Activated CD8-positive, alpha-beta T cell treated with anti-CD3 and anti-CD28 coated beads for 36 hours (primary cell): ENCODE measurements at places on chromosomes 1 and 21. TPM values are rescaled to one million over a fixed set of nuclear protein-coding genes. Genes with fewer than 3 reads are reported as not detected.

SYTL1 gene
- 80.6 TPM for total RNA-seq

ADCY10 gene
- not detected for total RNA-seq

CD52 gene
- total RNA-seq, result 324 TPM

GBP2 gene
- 181 TPM for total RNA-seq

NBPF10 gene
- 1.6 TPM for total RNA-seq

- no peaks in the 10 kb centered on the region for H3K4me1 ChIP-seq
- no peak overlapping the region for H3K4me3 ChIP-seq
- H3K27me3 ChIP-seq, result peaks cover 2% of the 10 kb centered on the region
- peak; percentile 52 for DNase-seq
- H3K27ac ChIP-seq, result no peak overlapping the region
- no peaks in the 10 kb centered on the region for H3K36me3 ChIP-seq
Observed at GRCh38 chr1:236451796-236452373, 57.8 kb downstream of the EDARADD start.

DNA sequence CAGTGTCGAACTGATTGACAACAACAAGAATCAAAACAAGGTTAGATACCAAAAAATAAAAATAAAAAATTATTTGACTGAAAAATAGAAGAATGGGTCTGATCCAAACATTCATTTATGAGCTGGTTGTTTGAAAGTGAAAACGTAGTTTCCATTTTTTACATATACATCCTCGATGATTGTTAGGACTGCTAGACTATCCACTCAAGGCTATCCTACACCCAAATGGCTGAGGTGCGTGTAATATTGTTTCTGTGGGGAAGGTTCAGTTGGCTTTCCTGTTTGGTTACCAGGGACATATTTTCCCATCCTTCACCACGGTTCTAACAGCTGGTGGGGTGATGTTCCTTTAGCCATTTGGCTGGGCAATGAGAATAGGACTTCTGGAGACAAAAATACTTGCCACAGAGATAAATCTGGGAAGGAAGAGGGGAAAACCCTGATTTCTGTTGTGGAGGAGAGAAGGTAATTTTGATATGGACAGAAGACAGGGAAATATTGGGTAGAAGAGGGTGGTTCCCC lies 66.3 kb downstream of the MAP3K7CL start:
- H3K36me3 ChIP-seq, result peaks cover 18% of the 10 kb centered on the region
- peak overlapping the region; percentile 70 for H3K4me3 ChIP-seq
- no peaks in the 10 kb centered on the region for H3K27me3 ChIP-seq
- H3K4me1 ChIP-seq, result peaks cover 29% of the 10 kb centered on the region
- H3K27ac ChIP-seq, result peak overlapping the region; percentile 92
- DNase-seq, result no peak

RGS7 gene
- not detected for total RNA-seq

DNA sequence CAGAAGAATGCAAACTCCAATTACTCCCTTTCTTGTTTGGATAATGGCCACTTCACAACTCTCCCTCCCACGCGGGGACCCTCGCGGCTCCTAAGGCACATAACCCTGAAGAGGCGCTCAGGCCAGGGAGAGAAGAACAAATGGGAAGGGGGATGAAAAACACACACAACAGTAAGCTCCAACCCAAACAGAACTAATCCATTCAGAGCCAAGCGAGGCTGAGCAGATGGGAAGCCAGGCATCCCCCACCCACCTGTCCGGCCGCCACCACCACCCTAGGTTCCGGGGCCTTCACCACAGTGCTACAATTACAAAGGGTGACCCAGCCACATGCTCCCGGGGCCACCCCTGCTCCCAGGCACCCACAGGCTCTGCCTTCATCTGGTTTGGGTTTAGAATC lies 101.5 kb downstream of the MRPL37 start:
- H3K4me1 ChIP-seq, result peaks cover 80% of the 10 kb centered on the region
- H3K27me3 ChIP-seq, result no peaks in the 10 kb centered on the region
- H3K36me3 ChIP-seq, result no peaks in the 10 kb centered on the region
- DNase-seq, result peak; percentile 75

GRCh38 chr1:100250264-100250663 lies 630 bp upstream of the DBT start:
- peaks cover 11% of the 10 kb centered on the region for H3K4me1 ChIP-seq
- no peak overlapping the region for H3K4me3 ChIP-seq
- DNase-seq, result no peak
- H3K27ac ChIP-seq, result no peak overlapping the region
- H3K27me3 ChIP-seq, result no peaks in the 10 kb centered on the region
- peaks cover 2% of the 10 kb centered on the region for H3K36me3 ChIP-seq

GRCh38 chr21:39715804-39716397 lies 29.1 kb upstream of the IGSF5 start:
- no peaks in the 10 kb centered on the region for H3K4me1 ChIP-seq
- DNase-seq, result peak; percentile 68
- H3K27me3 ChIP-seq, result peaks cover 6% of the 10 kb centered on the region
- H3K4me3 ChIP-seq, result no peak overlapping the region
- no peak overlapping the region for H3K27ac ChIP-seq

DNA sequence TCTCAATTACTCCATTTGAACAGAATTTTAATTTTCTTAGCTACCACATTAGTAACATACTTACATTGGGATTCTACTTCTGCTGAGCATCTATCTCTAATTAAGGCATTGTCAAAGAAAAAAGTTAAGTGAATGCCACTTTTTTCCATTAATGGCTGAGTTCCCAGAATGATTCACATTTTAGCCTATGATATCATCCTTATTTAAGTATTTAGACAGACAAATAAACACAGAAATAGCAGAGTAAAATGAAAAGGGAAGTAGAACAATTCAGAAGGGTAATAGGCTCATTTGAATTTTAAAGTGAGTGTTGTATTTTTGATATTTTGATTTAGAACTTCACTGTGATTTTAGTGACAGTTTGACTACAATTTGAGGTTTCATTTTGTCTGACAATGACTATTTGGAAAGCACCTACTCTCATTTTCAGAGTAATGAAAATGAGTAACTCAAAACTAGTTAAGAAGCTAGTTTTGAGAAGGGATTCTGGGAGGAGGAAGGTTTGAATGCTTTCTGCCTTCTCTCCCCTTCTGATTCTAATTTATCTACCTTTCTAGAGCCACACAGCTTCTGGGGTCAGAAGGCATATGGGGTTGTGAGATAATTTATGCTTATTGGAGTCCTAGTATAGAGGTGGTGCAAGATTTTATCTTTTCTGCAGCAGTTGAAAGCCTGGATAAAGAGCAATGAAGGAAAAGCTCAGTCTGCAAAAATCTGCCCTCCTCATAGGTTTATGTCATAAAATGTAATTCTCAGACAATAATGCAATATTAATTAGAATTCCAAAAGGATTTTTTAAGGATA lies 15.5 kb downstream of the LYPLAL1 start:
- H3K4me3 ChIP-seq, result peak overlapping the region; percentile 46
- peaks cover 29% of the 10 kb centered on the region for H3K36me3 ChIP-seq
- peaks cover 33% of the 10 kb centered on the region for H3K4me1 ChIP-seq

SV2A gene
- total RNA-seq, result 9.1 TPM

FCRL3 gene
- 6.4 TPM for total RNA-seq

DNA sequence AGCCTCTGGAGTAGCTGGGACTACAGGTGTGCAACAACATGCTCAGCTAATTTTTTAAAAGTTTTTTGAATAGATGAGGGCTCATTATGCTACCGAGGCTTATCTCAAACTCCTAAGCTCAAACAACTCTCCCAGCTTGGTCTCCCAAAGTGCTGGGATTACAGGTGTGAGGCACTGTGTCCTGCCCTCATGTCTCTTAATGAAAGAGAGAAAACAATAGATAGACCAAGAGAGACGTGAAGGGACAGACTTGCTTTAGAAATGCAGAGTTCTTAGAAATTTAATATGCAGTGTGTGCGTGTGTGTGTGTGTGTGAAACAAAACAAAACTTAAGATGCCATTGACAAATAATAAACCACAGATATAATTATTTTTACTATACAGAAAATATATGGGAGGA lies 105.2 kb downstream of the ST3GAL3 start:
- peaks cover 36% of the 10 kb centered on the region for H3K36me3 ChIP-seq
- H3K27me3 ChIP-seq, result no peaks in the 10 kb centered on the region
- no peak overlapping the region for H3K4me3 ChIP-seq
- DNase-seq, result no peak
- H3K27ac ChIP-seq, result no peak overlapping the region

GRCh38 chr1:116273042-116273783 lies 99.8 kb upstream of the ATP1A1 start:
- no peak for DNase-seq
- H3K4me1 ChIP-seq, result peaks cover 1% of the 10 kb centered on the region
- no peak overlapping the region for H3K27ac ChIP-seq
- no peak overlapping the region for H3K4me3 ChIP-seq
- no peaks in the 10 kb centered on the region for H3K27me3 ChIP-seq
- H3K36me3 ChIP-seq, result no peaks in the 10 kb centered on the region

- H3K27ac ChIP-seq, result no peak overlapping the region
- H3K27me3 ChIP-seq, result peaks cover 11% of the 10 kb centered on the region
- DNase-seq, result no peak
Observed at GRCh38 chr1:163054181-163054591, 15.0 kb upstream of the RGS4 start.

DNA sequence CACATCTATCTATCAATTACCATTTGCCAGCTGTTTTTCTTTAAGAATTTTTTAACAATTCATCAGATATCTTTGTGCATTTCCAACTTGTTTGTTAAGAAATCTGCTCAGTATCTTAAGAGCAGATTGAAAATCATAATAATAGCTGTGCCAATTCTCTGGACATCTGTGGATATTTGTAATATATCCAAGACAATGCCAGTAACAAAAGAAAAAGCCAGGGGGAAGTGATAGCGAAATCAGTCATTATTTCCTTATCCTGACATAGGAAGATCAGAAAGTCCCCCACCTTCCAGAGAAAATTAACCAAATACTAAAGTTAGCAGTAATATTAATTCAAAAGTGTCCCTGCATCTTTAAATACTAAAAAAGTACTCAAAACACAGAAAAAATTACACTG lies 217.1 kb downstream of the RERE start:
- H3K4me3 ChIP-seq, result no peak overlapping the region
- peaks cover 56% of the 10 kb centered on the region for H3K4me1 ChIP-seq

- DNase-seq, result no peak
- peaks cover 18% of the 10 kb centered on the region for H3K4me1 ChIP-seq
- no peak overlapping the region for H3K27ac ChIP-seq
- H3K36me3 ChIP-seq, result no peaks in the 10 kb centered on the region
Observed at GRCh38 chr1:9231648-9232332, 2.8 kb upstream of the H6PD start.

DNA sequence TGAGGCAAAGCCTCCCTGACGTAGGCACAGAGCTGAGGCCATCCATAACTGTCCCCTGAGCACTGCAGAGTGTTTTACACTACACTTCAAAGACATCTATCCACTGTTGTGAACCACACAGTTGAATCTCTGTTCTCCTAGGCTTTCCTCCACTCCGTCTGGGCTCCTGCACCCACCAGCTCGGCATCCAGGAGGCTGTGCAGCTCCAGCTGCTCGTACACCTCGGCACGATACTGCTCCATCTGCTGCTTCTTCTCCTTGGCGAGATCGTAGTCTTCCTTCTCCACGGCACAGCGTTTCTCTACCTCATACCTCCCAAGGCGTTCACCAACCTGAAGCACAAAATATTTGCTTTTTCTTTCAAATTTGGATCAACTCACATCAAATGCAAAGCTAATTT lies 18.2 kb downstream of the CEP104 start:
- H3K27me3 ChIP-seq, result no peaks in the 10 kb centered on the region
- H3K27ac ChIP-seq, result no peak overlapping the region
- DNase-seq, result no peak
- peaks cover 54% of the 10 kb centered on the region for H3K36me3 ChIP-seq
- no peaks in the 10 kb centered on the region for H3K4me1 ChIP-seq

DNA sequence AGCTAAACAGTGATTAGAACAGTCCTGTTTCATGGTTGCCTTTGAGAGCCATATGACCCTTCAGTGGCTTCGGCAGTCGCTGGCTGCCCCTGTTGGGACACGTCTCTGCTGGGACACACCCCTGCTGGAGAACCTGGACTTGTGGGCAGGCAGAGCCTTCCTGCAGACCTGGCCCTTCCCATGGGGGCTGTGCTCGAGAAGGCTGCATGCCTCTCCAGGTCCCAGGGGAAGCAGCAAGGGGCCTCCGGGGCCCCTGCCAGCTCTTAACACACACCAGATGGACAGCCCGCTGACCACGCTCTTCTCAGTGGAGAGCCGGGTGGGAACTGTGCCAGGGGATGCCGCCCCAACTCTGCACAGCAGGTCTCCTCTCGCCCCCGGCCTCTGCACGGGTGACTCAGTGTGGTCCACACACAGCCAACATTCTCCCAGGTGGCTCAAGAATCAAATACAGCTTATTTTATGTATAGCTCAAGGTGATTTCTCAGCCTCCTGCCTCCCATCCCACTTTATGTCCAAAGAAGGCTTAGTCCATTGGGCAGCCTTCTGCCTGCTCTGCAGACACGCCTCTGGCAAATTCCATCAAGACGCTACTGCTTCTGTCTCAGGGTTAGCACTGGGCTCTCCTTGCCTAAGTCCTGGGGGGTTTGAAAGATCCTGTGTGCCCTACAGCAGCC lies 450.8 kb downstream of the KIF26B start:
- no peak for DNase-seq
- H3K27me3 ChIP-seq, result peaks cover 7% of the 10 kb centered on the region
- H3K4me1 ChIP-seq, result no peaks in the 10 kb centered on the region
- H3K36me3 ChIP-seq, result no peaks in the 10 kb centered on the region

- no peak overlapping the region for H3K4me3 ChIP-seq
- H3K27ac ChIP-seq, result no peak overlapping the region
- H3K27me3 ChIP-seq, result no peaks in the 10 kb centered on the region
Observed at GRCh38 chr1:2212532-2213491, 15.3 kb upstream of the SKI start.

DNA sequence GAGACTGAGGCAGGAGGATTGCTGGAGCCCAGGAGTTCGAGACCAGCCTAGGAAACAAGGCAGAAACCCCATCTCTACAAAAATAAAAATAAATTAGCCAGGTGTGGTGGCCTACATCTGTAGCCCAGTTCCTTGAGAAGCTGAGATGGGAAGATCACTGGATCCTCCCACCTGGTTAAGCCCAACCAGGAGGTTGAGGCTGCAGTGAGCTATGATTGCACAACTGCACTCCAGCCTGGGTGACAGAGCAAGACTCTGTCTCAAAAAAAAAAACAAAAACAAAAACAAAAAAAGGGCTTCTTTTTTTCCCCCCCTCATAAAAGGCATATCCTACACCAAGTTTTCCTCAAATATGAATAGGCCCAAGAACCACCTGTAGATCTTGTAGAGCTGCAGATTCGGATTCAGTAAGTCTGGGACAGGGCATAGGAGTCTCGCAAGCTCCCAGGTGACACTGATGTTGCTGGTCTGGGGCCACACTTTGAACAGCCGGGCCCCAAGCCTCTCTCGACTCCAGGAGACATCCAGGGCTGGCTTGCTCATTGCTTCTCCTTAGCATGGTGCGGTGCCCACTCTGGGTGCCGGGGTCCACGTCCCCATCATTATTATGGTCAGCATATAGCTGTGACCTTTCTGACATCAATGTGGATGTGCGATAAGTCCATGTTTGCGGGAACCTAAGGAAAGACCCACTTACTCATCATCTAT lies 22.1 kb upstream of the UMODL1 start:
- no peaks in the 10 kb centered on the region for H3K36me3 ChIP-seq
- no peak overlapping the region for H3K4me3 ChIP-seq

- DNase-seq, result no peak
- no peak overlapping the region for H3K27ac ChIP-seq
- H3K4me3 ChIP-seq, result no peak overlapping the region
- H3K4me1 ChIP-seq, result no peaks in the 10 kb centered on the region
- no peaks in the 10 kb centered on the region for H3K36me3 ChIP-seq
- H3K27me3 ChIP-seq, result peaks cover 3% of the 10 kb centered on the region
Observed at GRCh38 chr1:87883906-87884305, 555.2 kb downstream of the LMO4 start.
